ENCODE measurements at places on chromosomes 5 and 9.

DNA sequence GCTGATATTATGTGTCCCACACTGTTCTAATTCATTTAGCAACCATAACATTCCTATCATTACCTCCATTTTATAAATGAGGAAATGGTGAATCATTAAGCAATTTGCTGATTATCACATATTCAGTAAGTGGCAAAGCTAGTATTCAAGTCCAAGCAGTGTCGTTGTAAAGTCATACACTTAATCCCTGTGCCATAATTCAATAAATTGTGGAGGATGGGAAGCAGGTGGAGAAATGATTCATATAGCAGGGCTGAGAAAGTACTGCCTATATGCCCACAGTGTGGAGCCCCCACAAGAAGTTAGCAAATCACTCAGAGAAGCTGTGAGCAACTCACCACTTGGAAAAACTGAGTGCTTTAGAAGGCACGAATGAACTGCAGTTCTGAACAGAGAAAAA is 691.0 kb downstream of the PTPRD start:
- no peak for DNase-seq

- no peak for DNase-seq
Measured at GRCh38 chr5:129074903-129075302, 19.6 kb upstream of the ISOC1 start.

DNA sequence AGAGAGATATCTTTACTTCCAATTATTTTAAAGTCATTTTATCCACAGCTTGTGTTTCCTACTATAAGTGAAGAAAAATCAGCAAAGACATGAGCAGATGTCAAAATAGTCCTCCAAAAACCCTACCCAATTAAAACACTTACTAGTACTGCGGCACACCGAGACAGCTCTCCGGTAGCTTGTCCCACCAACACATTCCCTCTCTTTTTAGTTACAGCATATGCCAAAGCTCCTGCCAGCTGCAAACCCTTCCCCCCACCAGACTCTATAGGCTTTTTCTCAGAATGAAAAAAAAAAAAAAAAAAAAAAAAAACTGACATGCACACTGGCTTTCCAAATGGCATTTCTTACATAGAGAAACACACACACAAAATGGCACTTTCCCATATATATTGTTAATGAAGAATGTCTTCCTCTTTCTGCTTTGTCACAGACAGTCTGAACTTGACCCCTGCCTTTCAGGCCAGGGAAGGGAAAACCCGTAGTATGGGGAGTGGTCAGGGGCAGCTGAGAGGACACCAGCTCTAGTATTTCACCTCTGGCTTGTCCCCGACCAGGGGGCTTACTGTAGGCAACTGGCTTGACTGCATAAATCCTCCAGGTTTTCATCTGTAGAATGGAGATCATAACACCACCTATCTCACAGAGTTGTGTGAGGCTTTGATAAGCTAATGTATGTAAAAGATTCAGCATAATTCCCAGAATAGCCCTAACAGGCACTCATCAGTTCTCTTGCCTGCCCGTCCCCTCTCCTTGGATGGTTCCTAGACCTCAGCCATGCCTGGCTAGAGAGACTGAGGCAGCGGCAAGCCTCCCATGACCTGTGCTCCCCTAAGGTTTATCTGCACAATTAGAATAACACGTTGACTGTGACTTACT is 233.6 kb downstream of the CRB2 start:
- no peak for DNase-seq

GRCh38 chr5:28344836-28345433 is 1306.5 kb upstream of the CDH9 start:
- no peak for DNase-seq

GRCh38 chr5:149474198-149474597 is 77.0 kb downstream of the CSNK1A1 start:
- DNase-seq, result no peak

GRCh38 chr9:73026375-73026774 is 73.5 kb upstream of the ALDH1A1 start:
- DNase-seq, result no peak

- DNase-seq, result no peak
Measured at GRCh38 chr9:118652258-118652657, 717.0 kb downstream of the BRINP1 start.

- DNase-seq, result no peak
Measured at GRCh38 chr9:109320331-109320741, 523 bp downstream of the EPB41L4B start.

- DNase-seq, result no peak
Measured at GRCh38 chr9:107953556-107954125, 464.1 kb upstream of the KLF4 start.

DNA sequence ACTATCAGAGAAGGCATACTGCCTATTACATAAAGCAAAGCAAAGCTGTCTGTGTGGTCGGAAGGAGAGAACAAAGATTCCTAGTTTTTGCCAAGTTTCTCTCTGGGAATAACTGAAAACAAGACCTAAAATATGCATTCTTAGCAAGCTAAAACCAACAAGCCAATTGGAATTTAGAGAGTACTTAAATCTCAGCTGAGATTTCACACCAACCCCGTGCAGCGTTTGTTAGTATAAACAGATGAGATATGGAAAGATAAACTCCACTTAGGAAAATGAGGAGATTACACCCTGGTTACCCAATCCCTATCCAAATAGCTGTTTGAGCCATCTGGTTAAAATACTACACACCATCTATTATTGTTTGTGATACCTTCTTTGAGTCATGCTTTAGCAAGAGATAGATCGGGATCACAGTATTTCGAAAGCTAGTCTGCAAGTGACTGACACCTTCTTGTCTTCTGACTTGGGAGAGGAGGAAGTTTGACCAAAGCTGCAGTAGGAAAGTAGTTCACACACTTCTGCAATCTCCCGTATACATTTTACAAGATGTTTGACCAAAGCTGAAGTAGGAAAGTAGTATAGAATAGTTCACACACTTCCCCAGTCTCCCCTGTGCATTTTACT is 18.2 kb downstream of the FAF2 start:
- DNase-seq, result no peak

- DNase-seq, result no peak
Measured at GRCh38 chr9:94850540-94851434, 124.3 kb downstream of the AOPEP start.

DNA sequence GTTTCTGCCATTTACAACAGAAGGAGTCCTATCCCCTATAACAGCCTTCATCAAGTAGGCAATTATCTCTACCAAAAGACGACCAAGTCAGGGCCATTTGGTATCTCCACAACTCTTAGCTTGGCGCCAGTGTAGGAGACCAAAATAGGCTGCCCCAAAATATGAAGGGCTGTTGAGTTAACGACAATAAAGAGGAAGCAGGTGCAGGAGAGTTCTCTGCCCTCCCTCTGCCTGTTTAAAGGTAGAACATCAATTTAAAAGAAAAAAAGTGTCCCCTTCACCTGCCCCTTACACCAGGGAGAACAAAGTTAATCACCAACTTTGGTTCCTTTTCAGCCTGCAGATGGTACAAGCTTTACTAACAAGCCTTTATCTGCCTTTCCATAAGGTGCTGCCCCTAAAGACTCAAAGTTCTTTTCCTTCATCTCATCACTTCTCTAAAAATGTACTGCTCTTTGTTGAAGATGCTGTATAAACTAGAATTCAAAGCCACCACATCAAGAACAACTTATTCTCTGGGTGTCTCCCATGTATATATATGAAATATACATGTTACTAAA is 33.3 kb downstream of the PPP1R2B start:
- no peak for DNase-seq

- peak; percentile 58 for DNase-seq
Measured at GRCh38 chr9:86948074-86948929, 996 bp upstream of the GAS1 start.

DNA sequence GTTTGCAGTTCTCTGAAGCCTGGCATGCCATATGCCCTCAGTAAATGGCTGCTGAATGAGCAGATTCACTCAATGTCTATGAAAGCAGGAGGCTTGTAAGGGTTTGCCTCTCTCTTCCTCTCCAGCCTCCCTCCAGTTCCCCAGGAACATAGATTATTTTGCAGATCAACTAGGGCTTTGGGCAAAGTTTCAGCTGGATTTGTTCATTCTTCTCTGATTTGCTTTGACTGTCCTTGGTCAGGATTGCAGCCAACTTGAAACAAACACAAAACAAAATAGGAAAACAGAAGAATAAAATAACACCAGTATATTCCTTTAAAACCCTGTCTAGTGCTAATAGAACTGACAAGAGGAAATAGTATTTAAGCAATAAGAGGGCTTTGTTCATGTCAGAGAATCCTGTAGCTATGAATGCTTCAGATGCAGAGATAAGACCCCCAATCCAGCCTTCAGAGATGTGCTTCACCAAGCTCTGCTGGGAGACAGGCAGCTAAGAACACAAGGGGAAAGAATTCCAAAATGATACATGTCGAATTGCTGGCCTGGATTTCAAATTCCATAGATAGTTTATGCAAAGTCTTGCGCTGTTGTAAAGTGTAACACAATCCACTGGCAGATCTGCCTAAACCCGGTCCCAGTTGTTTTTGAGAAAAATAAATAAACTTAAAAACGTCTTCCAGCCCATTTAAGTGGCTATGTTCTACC is 174.3 kb downstream of the PAPPA start:
- no peak for DNase-seq

DNA sequence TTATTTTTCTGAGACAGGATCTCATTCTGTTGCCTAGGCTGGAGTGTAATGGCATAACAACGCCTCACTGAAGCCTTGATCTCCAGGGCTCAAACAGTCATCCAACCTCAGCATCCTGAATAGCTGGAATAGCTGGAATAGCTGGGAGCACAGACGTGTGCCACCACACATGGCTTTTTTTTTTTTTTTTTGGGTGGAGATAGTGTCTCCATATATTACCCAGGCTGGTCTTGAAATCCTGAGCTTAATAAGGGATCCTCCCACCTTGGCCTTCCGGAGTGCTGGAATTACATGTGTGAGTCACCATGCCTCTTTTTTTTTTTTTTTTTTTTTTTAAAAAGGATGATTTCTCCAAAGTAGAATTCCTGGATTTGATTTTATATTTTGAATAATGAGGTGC is 60.7 kb downstream of the NSD1 start:
- DNase-seq, result no peak

DNA sequence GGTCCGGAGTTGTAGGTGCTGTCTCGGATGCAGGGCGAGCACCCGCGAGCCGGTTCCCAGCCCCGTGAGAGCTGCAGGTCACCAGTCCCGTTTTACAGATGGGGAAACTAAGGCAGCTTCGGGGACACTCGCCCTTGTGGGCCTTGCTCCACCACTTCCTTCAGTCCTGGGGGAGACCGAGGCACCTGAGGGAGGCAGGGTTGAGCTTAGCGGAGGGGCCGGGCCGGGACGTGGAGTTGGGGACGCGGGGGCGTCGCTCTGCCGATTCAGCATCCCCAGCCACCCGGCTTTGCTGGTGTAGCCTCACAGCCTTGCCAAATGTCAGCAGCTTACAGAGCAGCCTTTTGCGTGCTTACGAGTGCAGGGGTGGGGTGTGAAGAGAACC is 530 bp downstream of the BBLN start:
- DNase-seq, result peak; percentile 52

GRCh38 chr5:153784277-153784676 is 254.4 kb downstream of the FAM114A2 start:
- DNase-seq, result no peak

DNA sequence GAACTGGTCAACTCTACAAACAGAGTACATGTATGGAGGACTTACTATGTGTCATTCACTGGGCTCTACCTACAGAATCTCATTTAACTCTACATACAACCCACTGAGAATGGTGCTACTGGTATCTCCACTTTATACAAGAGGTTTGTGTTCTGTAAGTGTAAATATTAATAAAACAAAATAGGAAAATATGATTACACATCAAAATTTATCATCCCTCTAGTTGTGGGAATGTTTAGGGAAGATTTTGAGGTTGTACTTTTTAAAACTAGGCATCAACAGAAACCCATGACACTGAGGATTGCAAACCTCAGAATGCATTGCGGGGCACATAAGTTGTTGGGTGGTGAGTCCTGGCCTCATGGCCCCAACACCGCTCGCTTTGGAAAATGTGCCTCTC is 11.7 kb downstream of the SH3RF2 start:
- no peak for DNase-seq

DNA sequence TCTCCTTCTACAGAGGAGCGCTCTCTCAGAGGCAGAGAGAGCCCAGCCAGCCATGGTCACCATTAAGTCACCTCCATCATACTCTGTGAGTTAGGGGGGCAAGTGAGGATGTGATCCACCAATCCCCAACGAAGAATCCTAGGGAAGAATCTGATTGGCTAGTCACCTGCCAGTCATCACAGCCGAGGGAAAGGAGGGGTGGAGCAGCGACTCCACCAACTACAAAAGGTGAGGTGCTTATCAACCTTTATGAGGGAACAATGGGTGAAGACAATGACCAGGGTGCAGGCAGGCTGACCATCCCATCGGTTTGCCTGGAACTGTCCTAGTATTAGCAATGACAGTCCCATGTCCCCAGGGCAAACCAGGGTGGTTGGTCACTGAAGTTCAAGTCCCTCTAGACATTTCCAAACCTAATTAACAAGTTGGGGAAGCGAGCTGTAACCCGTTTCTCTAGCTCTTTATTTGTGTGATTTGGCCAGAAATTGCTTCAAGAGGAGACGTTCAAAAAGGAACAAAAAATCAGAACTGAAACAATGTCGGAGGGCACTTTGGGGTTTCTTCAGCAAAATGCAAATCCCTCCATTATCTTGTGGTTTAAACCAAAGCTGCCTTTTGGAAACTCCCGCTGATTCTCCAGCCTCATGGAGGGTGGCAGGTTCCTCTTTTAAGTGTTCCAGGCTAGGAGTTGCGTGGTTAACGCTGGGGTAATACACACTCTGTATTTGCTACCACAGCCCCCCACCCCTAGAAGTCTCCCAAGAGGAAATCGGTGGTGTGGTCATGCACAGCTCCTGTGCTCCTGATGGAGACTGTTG is 18.8 kb upstream of the FCN1 start:
- no peak for DNase-seq

DNA sequence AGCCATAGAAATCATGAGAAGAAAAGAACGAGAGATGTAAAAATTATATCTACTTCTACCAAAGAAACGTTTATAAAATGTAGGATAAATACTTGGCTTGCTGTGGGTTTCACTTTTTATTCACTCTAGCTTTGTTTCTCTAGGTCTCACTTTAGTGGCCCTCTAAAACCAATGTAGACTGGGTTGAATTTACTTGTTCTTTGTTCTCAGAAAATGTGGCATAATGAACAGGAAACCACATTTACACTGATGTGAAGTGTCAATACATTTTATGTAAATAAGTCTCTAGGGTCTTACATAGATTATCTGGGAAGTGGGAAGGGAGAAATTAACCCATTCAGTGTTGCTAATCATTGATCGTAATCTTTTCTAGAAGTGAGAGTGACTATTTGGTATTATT is 58.9 kb downstream of the PLPPR1 start:
- no peak for DNase-seq

DNA sequence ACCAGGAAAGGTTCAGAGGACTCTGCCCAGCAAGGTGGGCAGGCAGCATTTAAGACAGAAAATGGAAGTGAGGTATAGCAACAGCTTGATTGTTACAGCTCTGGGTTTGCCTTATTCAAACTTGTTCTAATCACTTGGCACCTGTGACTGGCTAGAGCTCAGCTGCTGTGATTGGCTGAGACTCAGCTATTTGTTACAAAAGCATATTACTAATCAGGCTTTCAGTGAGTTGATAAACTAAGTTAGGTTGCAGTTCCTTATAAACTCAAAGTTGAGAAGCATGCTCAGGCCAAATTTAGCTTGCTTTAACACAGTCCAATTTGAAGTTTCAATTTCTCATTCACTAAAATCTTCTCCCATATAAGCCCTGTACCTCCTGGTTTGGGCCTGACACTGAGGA is 56.3 kb downstream of the GDA start:
- DNase-seq, result no peak

- no peak for DNase-seq
Measured at GRCh38 chr5:87268970-87269377, 1.3 kb downstream of the RASA1 start.

All from activated T-cell treated with anti-CD3 and anti-CD28 coated beads for 4 hours (primary cell).